ENCODE measurements at places on chromosomes 7 and 10.

- no peak for DNase-seq
Measured at GRCh38 chr7:124376111-124376510, 343.2 kb upstream of the TMEM229A start.

DNA sequence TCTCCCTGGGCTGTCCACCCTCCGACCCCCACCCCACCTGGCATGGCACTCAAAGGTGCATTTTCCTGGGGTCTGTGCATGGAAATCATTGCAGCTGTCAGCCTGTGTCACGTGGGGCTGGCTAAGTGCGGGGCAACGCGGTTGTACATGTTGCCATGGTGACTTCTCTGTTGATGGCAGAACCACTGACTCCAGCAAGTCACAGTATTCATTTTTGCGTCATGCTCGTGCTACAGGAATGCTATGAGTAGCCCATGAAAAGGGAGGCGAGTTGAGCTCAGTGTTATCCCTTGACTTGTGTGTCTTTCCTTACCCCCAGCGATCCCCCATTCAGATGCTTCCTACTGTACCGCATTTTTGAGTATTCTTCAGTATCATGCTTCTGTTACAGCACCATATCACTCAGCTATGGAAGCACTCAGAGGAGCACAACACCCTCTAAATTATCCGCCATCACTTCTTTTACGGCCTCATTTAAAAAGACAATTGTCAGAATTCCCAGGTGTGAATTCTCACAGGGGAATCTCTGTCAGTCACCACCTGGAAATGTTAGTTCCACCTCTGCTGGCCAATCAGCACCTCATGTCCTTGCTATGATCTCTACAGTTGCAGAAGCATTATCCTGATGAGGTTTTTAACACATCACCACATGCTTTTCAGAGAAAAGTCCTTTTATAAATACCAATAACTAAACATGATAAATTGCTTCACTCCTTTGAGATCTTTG is 194.4 kb upstream of the C7orf33 start:
- DNase-seq = no peak

DNA sequence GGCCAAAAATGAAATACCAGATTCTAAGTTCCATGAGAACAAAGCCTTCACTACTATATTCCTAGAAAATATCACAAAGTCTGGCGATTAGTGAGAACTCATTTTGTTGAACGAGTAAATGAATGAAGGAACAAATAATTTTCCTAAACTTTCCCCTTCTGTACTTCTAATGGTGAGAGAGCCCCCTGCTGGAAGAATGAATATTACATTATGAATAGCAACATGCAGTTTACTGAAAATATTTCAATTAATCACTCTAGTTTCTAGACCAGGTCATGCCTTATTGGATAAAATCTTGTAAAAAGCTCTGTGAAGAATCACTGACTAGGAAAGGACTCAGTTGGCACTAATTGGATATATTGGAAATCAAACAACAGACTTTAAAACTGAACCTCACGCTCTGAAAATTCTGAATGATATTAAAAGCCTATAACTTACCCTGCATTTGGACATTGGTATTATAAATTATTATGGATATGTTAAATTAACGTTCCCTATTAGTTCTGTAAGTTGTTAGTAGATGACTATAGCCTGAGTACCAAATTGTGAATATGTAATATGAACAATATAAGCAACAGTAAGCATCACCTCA is 32.4 kb upstream of the MTPN start:
- no peak for DNase-seq

GRCh38 chr10:93357680-93358079 is 124.5 kb downstream of the MYOF start:
- DNase-seq = no peak

DNA sequence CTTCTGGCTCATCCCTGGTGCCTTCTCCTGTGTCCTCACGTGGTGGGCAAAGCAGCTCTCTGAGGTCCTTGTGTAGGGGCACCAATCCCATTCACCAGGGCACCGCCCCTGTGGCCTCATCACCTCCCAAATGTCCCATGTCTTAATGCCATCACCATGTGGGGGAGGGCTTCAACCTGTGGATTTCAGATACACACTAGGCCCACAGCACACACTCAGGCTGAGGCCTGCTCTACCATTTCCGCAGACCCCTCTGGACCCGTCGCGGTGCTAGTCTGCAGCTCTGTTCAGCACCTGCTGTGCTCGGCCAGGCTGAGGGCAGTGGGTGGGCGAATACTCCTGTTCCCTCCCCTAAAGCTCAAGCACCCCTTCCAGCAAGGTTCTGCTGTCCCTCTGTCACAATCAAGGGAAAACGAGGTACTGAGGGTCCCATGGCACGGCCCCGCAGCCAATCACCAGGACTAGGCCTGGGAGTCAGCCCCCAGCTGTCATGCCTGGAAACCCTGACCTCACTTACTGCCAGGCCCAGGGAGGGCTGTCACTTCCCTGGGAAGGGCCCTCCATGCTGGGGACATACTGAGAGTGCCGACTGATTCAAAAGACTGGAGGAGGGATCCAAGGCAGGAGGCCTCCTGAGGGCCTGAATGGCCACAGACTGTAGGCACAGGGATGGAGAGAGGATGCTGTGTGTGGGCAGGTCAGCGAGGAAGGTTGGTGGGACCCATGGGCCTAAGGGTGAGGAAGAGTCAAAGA is 123.8 kb upstream of the RET start:
- DNase-seq = peak; percentile 17

DNA sequence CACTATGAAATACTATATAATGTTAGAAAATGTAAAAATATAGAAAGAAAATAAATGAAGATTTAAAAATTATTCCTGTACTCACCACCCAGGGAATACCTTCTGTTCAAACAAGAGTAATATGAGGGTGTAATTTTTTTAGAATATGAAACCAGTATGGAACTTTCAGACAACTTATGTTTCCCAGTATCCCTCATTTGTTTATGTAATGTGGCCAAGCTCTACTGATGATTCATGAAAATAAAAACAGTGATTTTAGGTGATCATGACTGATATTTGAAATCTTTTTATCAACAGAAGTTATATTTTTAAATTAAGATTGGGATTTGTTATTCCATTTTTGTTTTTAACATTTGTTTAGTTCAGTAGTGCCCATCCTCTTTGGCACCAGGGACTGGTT is 18.8 kb downstream of the SLK start:
- no peak for DNase-seq

DNA sequence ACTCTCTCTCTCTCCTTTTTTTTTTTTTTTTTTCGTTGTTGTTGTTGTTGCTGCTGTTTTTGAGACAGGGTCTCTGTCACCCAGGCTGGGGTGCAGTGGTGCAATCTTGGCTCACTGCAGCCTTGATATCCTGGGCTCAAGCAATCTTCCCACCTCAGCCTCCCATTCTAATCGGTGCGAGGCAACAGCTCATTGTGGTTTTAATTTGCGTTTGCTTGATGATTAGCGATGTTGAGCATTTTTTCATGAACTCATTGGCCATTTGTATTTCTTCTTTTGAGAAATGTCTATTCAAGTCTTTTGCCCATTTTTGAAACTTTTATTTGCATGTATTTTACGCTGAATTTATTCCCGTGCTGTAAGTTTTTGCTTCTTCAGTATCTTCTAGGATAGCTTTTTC is 13.3 kb upstream of the ZC3HAV1L start:
- no peak for DNase-seq

- DNase-seq = no peak
Measured at GRCh38 chr7:82676777-82677463, 233.3 kb upstream of the CACNA2D1 start.

DNA sequence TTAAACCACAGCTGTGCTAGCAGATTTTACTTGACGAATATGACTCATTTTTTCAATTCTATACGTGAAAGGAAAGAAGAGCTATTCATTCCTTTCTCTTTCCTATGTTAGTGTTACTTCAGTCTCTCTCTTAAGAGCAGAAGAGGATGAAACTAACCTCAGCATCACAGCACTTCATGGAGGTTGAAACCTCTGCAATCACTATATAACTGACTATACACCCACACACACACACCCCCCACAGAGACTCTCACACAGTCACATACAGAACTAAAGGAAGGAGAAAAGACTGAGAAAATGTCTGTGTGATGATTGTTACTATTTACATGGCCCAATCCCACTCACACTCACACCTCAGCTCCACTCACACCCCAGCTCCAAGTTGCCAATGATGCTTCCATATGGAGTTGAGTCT is 104.2 kb downstream of the KIF20B start:
- peak; percentile 55 for DNase-seq

- DNase-seq = no peak
Measured at GRCh38 chr10:84820596-84820995, 492.2 kb downstream of the CCSER2 start.

- peak; percentile 60 for DNase-seq
Measured at GRCh38 chr10:49164559-49165188, 23.5 kb downstream of the TMEM273 start.

GRCh38 chr7:27839099-27839498 is 99.1 kb downstream of the TAX1BP1 start:
- DNase-seq = no peak

DNA sequence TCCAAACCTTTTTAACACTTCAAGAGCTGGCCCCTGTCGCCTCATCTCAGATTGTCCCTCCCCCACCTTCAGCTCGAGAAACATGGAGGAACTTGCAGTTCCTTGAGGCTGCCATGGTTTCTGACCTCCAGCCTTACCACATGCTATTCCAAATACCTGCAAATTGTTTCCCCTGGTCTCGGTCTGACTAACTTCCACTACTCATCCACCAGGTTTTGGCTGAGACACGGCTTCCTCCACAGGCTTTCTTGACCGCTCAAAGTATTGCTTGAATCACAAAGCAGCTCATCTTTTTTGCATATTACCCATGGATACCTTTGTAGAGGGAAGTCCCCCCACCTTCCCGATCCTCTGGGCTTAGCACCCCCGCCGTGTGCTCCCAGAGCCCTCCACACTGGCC is 5.2 kb upstream of the SAMD8 start:
- DNase-seq = no peak

- DNase-seq = peak; percentile 38
Measured at GRCh38 chr10:103554488-103555324, 61.2 kb downstream of the NEURL1 start.

GRCh38 chr10:67789769-67790168 is 48.2 kb downstream of the DNAJC12 start:
- DNase-seq = no peak

- peak; percentile 56 for DNase-seq
Measured at GRCh38 chr10:27744802-27745731, 552 bp downstream of the MKX start.

DNA sequence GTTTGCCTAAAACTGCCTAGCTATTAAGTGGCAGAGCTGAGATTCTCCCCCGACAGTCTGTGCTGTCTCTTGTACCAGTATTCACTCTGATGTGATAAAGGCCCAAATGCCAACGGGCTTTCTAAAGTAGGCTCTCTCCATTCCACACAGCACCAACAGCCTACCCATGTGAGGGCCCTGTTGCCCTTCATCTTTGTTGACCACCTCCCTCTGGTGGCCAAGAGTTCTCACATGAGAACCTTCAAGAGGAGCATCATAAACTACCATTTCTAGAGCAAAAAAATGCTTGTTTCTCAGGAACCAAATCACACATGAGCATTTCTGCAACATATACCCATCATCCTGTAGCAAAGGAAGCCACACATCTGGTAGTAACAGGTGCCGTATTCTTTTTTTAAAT is 185.8 kb downstream of the GRM8 start:
- no peak for DNase-seq

DNA sequence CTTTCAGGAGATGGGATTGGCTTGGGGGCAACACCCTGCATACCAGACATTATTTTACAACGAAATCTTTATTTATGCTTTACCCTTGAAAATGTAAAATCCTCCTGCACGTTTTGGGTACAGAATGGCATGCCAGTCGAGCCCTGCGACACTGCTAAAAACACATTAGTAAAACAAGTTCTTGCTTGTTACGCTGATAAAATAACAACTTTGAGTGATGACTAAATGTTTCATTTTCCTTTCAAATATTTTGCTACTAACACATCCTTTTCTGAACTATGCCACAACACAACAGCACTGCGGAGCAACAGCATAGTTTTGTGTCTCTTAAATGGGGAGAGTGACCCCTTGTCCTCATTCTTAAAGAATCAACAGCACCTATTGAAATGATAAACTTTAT is 76.0 kb upstream of the SEMA3D start:
- DNase-seq = no peak

GRCh38 chr10:3131098-3131497 is 41.5 kb downstream of the PITRM1 start:
- no peak for DNase-seq

- DNase-seq = no peak
Measured at GRCh38 chr7:41691286-41692190, 11.4 kb downstream of the INHBA start.

DNA sequence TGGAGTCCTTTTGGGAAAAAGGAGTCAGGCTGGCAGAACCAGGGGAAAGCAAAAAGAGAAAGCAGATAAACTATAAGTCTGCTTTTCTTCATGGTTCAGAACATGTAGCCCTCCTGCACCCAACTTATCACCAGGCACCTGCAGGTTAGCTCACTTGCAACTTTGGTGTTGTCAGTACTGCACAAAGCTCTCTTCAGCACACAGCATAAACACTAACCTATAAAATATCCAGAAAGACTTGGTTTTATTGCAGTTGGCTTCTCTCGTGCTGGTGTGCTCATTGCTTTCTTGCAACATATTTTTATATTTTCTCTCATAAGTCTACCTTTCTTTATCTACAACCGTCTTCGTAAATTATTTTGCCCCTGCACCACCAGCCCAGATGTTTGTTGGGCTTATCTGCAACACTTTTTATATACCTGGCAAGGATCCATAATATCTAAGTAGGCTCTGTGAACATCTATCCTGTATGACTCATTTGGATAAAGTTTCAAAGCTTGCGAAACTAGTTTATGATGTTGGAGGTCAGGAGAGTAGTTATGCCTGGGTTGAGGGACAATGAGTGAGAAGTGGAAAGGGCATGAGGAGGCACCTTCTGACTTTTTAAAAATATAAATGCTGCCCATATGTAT is 164.6 kb downstream of the ANKRD30A start:
- no peak for DNase-seq

GRCh38 chr10:18418541-18419215 is 232.7 kb downstream of the NSUN6 start:
- no peak for DNase-seq

DNA sequence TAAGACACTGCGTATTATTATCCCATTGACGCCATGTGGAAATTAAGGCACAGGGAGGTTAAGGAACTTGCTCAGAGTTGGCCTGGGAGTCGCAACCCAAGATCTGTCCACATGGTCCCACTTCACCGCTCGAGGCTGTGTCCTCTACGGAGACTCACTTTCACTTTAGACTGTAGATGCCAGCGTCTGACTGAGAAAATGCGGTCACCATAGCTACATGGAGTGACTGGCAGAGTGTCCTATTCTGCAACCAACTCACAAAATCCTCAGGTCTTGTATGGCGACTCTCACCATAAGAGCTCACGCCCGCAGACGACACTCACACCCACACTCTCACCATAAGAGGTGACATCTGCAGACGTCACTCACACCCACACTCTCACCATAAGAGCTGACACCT is 257.9 kb downstream of the PTPRN2 start:
- DNase-seq = no peak

GRCh38 chr7:112757337-112757736 is 32.9 kb downstream of the TMEM168 start:
- DNase-seq = no peak
